ENCODE measurements at places on chromosomes 4 and X.

- no peak for DNase-seq
Observed at GRCh38 chrX:13000301-13000811, 25.4 kb downstream of the TMSB4X start.

- no peak for DNase-seq
Observed at GRCh38 chr4:97938141-97938540, 205.1 kb downstream of the STPG2 start.

DNA sequence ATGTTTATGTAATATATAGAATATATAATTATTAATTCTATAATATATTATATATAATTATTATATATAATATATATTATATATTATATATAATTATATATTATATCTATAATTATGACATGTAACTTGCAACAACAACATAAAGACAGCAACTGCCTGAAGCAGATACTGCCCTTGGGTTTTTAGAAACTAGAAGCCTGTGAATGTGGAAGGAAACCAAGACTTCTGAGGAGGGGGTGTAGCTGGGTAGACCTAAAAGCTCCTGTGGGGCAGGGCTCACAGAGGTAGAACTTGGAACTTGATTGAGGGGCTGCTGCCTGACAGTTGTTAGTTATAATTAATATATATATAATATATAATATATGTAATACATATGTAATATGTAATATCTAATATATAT lies 167.2 kb upstream of the SLIT2 start:
- no peak for DNase-seq

GRCh38 chrX:77945910-77946545 lies 23.4 kb downstream of the PGAM4 start:
- DNase-seq, result no peak

DNA sequence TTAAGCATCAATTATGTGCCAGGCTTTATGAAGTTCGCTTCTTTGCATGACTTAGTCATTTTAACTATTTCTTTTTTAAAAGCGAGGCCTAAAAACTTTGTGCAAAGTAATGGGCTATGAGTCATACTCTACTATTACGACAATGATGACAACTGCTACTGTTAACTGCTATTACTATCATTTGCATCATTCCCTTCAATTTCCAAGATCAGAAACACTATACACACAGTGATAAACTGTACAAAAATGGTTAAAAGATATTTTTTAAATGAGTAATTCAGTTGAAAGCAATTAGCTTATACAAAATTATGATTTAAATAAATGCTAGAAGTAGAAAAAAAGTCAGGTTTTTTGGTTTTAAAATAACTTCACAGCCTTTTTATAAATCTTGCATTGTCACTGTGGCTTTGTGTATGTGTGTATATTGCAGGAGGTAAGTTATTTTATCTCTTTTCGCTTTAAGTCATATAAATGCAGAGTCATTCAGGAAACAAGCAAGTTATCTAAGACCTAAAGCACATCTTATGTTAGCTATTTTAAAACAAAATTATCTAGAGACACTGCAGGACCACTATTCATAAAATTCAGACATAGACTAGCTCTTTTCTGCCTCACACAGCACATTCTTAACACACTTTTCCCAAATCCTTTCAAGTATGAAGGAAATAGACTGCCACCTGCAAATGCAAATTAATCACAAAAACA lies 18.5 kb upstream of the CXCL3 start:
- DNase-seq, result no peak

- DNase-seq, result peak; percentile 19
Observed at GRCh38 chr4:8435656-8436121, 4.8 kb downstream of the ACOX3 start.

DNA sequence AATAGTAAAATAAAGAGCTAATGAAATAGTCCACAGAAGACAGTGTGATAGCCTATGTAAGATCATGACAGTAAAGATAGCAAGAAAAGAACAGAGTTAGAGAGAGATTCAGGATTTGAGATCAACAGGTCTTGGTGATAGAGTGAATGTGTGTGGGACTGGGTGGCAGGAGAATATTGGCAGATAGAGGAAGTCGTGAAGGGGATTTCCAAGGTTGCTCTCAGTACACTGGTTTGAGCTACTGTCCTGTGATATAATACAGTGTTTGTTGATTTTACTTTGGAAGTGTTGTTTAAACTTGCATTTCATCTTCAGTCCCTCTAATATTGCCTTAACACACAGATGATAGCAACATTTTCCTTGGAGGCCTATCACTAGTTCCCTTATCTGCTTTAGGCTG lies 44.1 kb downstream of the DTHD1 start:
- no peak for DNase-seq

DNA sequence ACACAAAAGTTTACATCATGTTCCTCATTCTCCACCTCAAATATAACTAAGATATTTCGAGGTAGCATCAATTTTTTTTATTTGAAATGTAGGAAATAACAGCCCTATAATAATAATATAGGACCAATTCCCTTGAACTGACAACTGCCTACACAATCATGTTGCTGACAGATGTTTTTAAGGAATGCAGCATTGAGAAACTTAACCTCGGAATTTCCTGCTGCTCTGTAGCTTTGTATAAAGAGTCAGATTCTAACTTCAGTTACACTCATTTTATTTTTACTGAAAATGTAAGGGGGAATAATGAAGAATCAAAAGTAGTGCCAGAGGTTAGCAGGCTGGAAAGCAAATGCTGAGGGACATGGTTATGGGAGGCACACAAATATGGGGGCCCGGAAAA lies 235.8 kb downstream of the RBMX2 start:
- no peak for DNase-seq

DNA sequence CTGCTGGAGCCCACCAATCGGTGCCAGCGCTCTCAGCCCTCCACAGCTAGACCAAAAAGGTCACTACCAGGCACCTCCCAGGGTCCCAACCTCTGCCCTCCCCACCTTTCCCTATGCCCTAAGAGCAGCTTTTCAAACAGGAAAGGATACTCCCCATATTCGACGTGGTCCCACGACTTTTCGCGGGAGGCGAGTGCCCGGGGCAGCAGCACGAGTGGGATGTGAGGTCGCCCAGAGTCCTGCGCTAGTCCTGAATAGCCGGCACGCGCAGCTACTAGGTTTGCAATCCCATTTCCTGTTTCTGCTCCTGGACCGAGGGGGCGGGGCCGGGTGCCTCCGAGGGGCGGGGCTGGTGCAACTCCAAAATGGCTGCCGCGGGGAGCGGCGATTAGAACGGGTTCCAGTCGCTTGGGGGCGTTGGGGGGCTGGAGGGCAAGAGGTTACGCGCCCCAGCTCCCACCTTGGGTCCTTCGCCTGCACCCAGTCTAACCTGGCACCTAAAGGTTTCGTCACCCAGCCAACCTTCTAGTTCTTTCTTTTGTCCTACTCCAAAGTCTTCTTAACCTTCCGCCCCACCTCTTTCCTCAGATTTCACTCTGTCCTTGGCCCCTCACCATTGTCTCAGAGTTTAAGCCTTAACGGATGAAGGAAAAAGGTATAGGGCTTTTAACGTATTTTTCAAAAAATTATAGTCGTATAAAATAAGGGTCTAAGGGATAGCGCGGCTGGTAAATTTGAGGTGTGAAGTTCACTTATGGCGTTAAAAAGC lies 85.0 kb upstream of the TENT5D start:
- DNase-seq, result no peak

All from activated naive CD4-positive, alpha-beta T cell treated with anti-CD3 and anti-CD28 coated beads, Interleukin-2, amount 50 U/mL, for 72 hours (primary cell).